ENCODE measurements at places on chromosomes 6 and 20.

GRCh38 chr6:108068618-108069017 lies 5.9 kb downstream of the OSTM1 start:
- DNase-seq, result no peak

- no peak for DNase-seq
These were observed 99.9 kb upstream of the RIN2 start for GRCh38 chr20:19658137-19658536.

GRCh38 chr6:163775313-163775712 lies 360.8 kb downstream of the QKI start:
- no peak for DNase-seq

DNA sequence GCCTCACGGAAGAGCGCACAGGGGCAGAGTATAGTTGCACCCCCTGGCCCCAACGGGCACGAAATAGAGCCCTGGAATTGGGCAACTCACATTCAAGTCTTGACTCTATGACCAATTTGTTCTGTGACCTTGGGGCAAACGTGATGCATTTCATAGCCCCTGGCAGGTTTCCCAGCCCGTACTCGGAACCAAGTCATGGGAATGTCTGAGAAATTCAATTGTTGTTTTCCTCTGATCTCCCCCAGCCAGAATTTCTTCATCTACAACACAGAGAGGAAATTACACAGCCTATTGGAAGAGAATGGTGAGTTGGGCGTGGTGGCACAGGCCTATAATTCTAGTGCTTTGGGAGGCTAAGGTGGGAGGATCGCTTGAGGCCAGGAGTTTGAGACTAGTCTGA lies 322.3 kb upstream of the SULF2 start:
- no peak for DNase-seq

DNA sequence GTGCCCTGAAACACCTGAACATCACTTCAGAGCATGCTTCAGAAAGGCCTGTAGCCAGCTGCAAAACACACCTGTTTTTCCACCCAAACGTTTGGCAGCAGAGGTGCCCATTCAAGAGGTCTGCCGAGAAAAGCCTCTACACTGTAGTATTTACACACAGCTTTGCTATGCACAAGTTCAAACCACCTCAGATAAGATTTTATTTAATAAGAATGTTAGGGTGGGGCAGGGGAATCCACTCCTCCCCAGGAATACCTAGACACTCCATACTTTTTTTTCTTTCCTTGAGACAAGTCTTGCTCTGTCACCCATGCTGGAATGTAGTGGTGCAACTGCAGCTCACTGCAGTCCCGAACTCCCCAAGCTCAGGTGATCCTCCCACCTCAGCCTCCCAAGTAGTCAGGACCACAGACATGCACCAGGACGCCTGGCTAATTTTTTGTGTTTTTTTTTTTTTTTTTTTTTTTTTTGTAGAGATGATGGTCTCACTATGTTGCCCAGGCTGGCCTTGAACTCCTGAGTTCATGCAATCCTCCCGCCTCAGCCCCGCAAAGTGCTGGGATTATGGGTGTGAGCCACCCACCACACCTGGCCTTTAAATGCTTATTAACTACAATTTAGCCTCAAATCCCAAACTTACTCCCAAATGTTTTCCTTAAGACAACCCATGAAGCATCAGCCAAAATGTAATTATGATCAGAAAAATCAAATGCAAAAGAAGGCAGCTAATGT lies 9.7 kb downstream of the MRPL14 start:
- no peak for DNase-seq

GRCh38 chr6:9711365-9711764 lies 703.5 kb downstream of the TFAP2A start:
- no peak for DNase-seq

GRCh38 chr20:13681248-13682125 lies 42.8 kb upstream of the TASP1 start:
- DNase-seq, result no peak

DNA sequence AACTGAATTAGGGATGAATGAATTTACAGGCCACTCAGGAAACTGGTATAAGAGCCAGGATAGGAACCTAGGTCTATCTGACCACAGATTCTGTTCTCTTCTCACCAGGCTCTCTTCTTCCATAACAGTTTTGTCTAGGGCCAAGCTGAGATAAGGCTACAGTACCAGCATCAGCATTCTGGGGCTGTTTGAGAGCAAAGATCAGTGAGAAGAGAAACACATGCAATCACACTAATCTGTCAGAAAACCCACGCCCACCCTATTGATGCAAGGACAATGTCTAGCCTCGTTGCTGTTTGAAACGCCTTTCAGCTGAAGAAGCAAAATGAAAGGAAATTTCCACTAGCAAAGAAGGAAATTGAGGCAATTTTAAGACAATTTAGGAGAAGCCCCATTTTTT lies 137.7 kb downstream of the LCA5 start:
- DNase-seq, result no peak

DNA sequence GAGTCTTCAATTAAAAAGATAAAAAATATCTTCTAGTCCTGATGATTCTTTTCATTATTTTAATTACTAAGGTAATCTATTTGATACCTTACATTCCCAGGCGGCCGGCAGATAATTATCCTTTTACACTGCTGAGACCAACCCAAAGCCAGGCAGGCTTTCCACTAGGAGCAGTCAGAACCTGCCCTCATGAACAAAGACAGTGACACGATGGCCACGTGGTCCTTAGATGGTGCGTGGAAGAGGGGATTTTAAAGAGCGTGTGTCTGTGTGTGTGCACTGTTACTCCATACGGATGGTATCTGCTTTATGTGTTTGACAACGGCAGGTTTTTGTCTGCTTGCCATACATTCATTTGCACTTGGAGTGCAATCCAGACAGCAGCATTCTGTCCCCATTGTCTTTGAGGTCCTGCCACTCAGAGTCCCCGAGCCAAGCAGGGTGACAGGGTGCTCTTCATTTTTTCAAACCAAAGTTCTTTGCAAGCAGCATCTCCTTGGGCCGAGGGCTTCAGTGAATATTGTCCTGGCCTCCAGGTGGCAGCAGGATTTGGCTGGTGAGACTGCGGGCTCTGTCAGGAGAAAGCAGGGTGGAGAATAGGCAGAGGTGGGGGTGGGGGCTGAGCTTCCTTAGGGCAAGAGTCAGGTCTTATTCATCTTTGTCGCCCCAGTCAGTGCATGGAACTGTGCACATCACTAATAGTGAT lies 260.5 kb downstream of the NRN1 start:
- DNase-seq, result peak; percentile 51

GRCh38 chr6:160386869-160387530 lies 38.8 kb downstream of the SLC22A3 start:
- peak; percentile 14 for DNase-seq

DNA sequence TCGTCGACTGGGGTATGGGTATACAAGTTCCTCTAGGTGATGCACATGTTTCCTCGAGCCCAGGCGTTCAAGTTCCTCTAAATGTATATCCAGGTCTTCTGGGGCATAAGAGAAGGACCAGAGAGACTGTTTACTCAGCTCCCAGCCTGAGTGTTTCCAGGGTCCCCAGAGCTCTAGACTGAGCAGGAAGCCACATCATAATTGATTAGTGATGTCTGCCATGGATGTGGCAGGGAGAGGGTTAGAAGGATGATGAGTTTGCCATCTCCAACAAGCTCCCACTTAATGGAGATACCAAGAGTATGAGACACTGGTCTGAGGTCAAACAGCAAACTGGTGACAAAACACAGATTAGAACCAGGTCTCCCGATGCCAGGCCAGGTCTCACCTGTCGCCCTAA lies 74.8 kb downstream of the PREX1 start:
- no peak for DNase-seq

DNA sequence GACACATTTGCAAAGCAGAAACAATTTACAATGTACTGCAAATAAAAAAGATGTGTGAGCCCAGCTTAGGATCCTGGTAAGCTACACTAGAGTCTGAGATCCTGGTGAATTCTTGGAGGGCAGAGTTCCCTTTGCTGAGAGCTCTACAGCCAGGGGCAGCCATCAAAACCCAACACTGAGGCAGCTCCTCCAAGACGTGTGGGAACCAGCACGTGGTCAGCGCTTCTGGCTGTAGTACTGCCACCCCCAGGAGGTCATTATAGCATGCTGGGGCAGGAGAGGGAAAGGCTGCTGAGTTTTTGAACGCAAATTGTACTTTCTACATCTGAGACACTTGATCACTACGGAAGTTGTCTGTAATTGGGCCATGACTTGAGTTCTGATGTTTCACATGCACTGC lies 131.5 kb downstream of the INSM1 start:
- DNase-seq, result no peak

GRCh38 chr6:4066029-4066755 lies 12.7 kb downstream of the FAM217A start:
- DNase-seq, result no peak

GRCh38 chr6:101803136-101803535 lies 409.6 kb downstream of the GRIK2 start:
- DNase-seq, result peak; percentile 32

GRCh38 chr6:21511891-21512550 lies 81.5 kb upstream of the SOX4 start:
- no peak for DNase-seq

DNA sequence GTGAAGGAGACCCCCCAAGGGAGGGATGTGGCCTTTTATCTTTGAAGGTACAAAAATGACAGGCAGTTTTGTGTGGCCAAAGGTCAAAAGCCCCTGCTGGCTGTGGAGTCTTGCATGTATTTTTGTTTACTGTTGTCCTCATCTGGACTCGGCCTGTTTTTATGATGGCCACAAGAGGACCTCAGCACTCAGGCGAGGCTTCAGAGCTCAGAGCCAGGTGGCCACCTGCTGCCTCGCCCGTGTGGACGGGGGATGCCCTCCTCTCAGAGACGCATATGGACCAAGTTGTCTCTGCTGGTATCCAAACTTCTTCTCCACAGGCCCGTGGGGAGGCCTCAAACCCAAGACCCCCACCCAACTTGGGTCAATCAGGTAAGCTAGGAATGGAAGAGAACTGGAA lies 118.2 kb downstream of the DACT2 start:
- DNase-seq, result no peak

DNA sequence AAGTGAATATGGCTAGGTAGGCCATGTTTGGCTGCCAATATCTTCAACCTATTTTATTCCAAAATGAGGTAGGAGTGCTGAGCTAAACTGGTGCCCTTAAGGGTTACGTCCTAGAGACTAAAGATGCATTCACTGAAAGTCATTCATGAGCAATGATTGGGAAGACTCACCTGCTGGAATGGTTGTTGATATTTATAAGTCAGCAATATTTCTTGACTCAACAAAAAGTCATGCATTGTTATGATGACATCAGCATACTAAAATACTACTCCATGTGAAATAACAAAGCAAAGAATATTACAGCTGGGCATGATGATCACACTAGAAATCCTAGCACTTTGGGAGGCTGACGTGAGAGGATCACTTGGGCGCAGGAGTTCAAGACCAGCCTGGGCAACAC lies 17.6 kb upstream of the NUP153 start:
- no peak for DNase-seq

DNA sequence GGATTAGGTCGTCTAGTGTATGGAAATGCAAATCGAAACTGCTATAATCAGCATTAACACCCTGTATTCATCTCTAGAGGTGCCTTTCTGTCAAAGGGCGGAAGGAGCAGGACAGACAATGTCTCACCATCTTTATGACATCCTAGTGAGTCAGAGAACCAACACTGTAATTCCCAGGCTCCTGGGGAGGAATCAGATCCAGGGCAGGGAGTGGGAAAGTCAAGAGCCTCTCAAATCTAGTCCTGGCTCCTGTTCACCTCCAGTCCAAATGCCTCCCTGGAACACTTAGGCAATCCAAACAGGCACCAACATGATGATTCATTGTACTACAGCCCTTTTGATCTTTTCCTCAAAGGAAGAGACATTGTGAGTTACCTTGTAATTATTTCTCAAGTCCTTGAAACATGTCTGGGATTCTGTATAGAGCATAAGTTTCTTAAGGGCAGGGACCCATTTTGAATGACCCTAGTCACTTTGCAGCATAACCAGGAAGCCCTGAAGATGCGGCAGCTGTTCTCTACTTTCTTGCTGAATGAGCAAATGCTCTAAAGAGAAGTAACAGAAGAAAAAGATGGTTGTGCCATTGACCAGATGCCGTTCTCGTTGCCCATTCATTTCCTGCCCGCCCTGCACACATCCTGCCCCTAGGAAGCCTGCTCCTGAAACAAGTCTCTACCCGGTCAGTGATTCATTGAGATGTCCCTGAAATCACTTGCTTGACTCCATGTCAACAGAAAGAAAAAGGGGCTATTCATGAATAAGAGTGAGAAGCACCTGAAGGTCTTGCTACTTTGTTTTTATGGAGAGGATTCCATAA lies 112.8 kb upstream of the JARID2 start:
- DNase-seq, result peak; percentile 87

- no peak for DNase-seq
These were observed 56.0 kb downstream of the NOL4L start for GRCh38 chr20:32528905-32529670.

GRCh38 chr20:1526310-1526709 lies 31.2 kb downstream of the SIRPD start:
- DNase-seq, result no peak

DNA sequence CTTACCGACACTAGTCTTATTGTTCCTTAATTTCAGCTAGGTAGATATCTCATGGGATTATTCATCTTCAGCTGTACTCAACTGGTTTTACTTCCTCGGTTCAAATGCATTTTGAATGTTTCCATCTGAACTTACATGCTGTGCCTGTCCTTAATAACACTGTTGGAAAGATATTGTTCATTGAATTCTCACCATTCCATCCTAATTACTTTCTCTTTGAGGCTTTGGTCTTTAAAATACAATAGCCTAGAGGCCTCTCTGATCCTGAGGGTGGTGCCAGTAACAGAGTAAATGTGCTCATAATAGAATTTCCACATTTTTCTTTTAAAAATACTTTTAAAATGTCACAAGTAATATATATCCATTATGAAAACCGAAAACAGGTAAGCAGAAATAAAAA lies 54.0 kb downstream of the IL20RA start:
- DNase-seq, result no peak

DNA sequence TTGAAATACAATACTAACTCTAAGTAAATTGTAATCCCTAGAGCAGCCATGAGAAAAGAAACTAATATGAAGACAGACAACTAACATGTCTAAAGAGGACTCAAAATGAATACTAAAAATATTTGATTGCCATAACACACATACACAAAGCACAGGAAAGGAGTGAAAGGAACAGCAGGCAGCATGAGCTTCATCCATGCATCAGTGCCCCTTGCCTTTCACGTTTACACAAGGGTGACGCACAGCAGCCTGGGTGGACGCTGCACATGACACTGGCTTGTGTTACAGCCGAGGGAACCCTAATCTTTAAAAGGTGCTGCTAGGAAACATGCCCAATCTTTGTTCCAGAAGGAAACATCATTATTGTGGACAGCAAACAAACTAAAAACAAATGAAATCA lies 123.5 kb downstream of the MAN1A1 start:
- DNase-seq, result no peak

All from fibroblast of upper back skin (primary cell).